ENCODE measurements at places on chromosomes 3 and 15.

DNA sequence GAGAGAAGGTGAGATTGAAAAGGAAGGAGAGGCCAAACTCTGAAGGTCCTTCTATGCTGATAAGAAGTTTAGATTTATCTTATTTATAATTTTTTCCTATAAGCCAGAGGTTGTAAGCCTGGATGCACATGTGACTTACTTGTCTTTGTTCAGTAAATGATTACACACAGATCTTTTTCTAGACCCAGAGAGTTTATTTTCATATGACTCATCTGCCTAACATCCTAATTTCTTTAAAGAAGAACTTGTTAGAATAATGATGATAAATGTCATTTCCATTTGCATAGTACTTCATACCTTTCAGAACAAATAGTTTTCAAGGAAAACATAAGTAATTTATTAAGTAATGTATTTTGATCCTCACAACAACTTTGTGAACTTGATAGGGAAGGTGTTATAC is 434.8 kb upstream of the DPH6 start:
- DNase-seq = no peak

GRCh38 chr3:94226078-94226477 is 163.2 kb downstream of the NSUN3 start:
- no peak for DNase-seq

GRCh38 chr3:50592568-50592967 is 19.0 kb downstream of the CISH start:
- peak; percentile 62 for DNase-seq

GRCh38 chr3:6354653-6355052 is 506.3 kb upstream of the GRM7 start:
- no peak for DNase-seq

- no peak for DNase-seq
Measured at GRCh38 chr3:24377218-24377993, 117.2 kb downstream of the THRB start.

Measured in hematopoietic multipotent progenitor cell treated with erythropoietin and hydrocortisone succinate and interleukin-3 and kit ligand, for 8 days (in vitro differentiated cells).